ENCODE measurements at places on chromosomes 5 and 9.

DNA sequence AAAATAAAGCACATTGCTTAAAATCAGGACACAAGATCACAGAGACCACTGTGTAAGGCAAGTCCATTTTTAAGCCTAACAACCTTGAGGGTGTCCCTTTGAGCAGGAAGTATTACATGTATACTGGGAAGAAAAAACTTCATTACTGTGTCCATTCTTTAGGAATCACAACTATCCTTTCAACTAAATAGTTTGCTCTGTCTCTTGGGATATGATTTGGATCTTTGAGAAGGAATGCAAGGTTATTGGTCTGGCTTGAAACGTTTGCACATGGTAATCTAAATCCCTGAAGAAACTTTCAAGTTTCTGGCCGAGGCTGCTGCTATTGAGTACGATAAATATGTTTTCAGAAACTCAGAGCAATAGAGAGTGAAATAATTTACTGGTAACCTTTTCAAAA is 923.0 kb upstream of the SEMA6A start:
- DNase-seq = no peak

GRCh38 chr5:36450229-36451014 is 148.7 kb upstream of the RANBP3L start:
- DNase-seq = no peak

GRCh38 chr5:132746954-132747615 is at the start of gene CCNI2:
TSS of gene CCNI2 (plus strand) at chr5:132747426. CDS start at chr5:132747496, 70 bp downstream.
- peak; percentile 28 for DNase-seq

DNA sequence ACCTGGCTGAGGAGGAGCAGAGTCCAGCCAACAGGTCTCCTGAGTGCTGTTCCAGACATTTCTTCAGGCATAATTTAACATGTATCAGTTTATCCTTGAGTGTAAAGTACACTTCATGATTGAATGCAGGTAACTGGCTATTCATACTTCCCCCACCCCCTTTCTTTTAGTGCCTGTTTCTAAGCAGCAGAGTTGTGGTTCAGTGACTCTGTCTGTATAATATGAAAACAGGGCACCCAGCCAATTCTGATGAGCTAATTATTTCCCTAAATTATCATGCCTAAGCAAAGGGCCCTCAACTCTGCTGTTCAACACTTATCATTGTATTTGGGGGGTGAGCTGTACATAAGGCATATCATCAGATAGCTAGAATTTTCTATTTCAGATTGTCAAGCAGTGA is 51.9 kb upstream of the ZSWIM6 start:
- DNase-seq = no peak

- no peak for DNase-seq
Observed at GRCh38 chr9:130908146-130908877, 11.7 kb upstream of the QRFP start.
